MG63 (cell line): ENCODE measurements at places on chromosomes 16 and 17. TPM values are rescaled to one million over a fixed set of nuclear protein-coding genes. Genes with fewer than 3 reads are reported as not detected.

Gene MMP28
- not detected in 2 replicates for total RNA-seq

Gene NPIPA3
- 0.43 TPM in 1 of 2 replicates, not detected in the other for total RNA-seq

Gene GAS2L2
- total RNA-seq = not detected in 2 replicates

GRCh38 chr17:65455972-65456343 lies 105.5 kb downstream of the AXIN2 start:
- DNase-seq = peak; percentile 23

GRCh38 chr16:76959166-76959565 lies 231.8 kb upstream of the MON1B start:
- DNase-seq = no peak

DNA sequence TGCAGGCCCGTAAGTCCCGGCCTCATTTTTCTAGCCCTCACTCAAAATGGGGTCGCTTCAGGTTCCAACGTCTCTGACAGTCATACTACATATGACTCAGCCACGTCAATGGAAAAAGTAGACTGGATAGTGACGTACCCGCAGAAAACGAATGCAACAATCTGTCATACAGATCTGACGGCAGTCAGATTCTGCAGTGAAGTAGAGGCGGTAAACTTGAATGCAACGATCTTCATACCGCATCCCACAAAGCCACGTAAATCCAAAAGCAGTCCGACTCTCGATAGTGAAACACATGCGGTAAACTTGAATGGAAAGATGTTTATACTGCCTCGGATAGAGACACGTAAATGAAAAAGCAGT lies 38.4 kb upstream of the ARL4D start:
- peak; percentile 63 for DNase-seq

GRCh38 chr17:83131401-83132011 lies 52.1 kb downstream of the METRNL start:
- no peak for DNase-seq
